ENCODE measurements at places on chromosomes 1 and 21. TPM values are rescaled to one million over a fixed set of nuclear protein-coding genes. Genes with fewer than 3 reads are reported as not detected.

HFM1 gene
- polyA plus RNA-seq = 0.77 TPM

AKR7A3 gene
- 0.61 TPM for polyA plus RNA-seq

MPL gene
- 0.33 TPM for polyA plus RNA-seq

SPRR1B gene
- polyA plus RNA-seq = not detected

FAM3B gene
- polyA plus RNA-seq = 17.6 TPM

TMEM79 gene
- polyA plus RNA-seq = 6.3 TPM

KCTD3 gene
- 37.8 TPM for polyA plus RNA-seq

RLF gene
- 9.2 TPM for polyA plus RNA-seq

ZBTB8A gene
- 7.4 TPM for polyA plus RNA-seq

KLF17 gene
- 1.3 TPM for polyA plus RNA-seq

NMNAT1 gene
- polyA plus RNA-seq = 6.2 TPM

NTNG1 gene
- polyA plus RNA-seq = 12.1 TPM

SPRR1A gene
- polyA plus RNA-seq = not detected

LRRC71 gene
- polyA plus RNA-seq = not detected

PCAT6 gene
- polyA plus RNA-seq = 2.5 TPM

WDR3 gene
- 12.2 TPM for polyA plus RNA-seq

FAM151A gene
- polyA plus RNA-seq = 0.10 TPM

CD1D gene
- 2.7 TPM for polyA plus RNA-seq

NCAM2 gene
- polyA plus RNA-seq = 2.8 TPM

TAL1 gene
- 4.0 TPM for polyA plus RNA-seq

DCST1 gene
- polyA plus RNA-seq = not detected

MR1 gene
- 16.2 TPM for polyA plus RNA-seq

CA14 gene
- polyA plus RNA-seq = 1.9 TPM

ATP1A4 gene
- 6.2 TPM for polyA plus RNA-seq

MX2 gene
- polyA plus RNA-seq = 8.2 TPM

AMY1A gene
- polyA plus RNA-seq = not detected

DISC1 gene
- 1.6 TPM for polyA plus RNA-seq

LMOD1 gene
- 731 TPM for polyA plus RNA-seq

TRIM45 gene
- polyA plus RNA-seq = 5.7 TPM

OR2T29 gene
- polyA plus RNA-seq = not detected

TMPRSS2 gene
- 5.1 TPM for polyA plus RNA-seq

FTCD gene
- polyA plus RNA-seq = 0.75 TPM

USH2A gene
- not detected for polyA plus RNA-seq

MROH9 gene
- polyA plus RNA-seq = not detected

TLR5 gene
- 3.7 TPM for polyA plus RNA-seq

LRRC8B gene
- 1.8 TPM for polyA plus RNA-seq

TFF2 gene
- not detected for polyA plus RNA-seq

Measured in urinary bladder (tissue), 4 donors.